ENCODE measurements at places on chromosomes 11 and 22.
A peak's percentile ranks its signal among the peaks of the same experiment; 100 is the strongest.

GRCh38 chr11:126888115-126888712 is 112.4 kb downstream of the KIRREL3 start:
- DNase-seq = no peak

DNA sequence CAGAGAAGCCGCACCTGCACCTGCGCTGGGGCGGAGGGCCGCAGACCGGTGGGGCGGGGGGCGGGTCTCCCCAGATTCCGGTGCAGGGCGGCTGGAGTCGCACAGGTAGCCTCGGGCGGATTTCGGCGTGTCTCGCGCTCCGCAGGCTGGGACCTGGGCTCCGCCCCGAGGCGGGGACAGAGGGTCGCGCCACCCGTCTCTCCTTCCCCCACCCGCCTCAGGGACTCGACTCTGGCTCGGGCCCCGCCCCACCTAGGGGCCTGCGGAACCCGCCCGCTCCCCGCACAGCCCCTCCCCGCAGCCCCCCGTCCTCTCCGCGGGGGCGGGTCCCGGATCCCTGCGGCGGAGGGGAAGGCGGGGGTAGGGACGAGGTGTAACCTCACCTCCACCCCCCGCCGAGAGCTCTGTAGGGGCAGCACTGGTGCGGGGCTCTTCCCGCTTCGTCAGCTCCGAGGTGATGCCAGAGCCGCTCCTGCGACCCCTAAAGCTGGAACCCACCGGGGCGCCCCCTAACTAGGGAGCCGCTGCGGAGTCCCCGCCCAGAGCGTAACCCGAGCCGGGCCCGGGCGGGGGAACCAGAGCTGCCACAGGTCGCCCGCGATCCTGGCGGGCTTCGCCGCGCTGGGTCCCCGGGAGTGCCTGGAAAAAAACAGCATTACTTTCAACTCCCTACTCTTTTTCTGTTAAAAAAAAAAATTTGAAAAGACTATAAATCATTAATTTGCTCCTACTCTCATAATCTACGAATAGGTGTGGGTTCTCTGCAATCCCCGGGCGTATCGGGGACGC is at the start of gene SLC29A2:
TSS of gene SLC29A2 (minus strand) at position 134 of the 789 bp plus-strand sequence. CDS start 169 bp downstream, outside the sequence.
- DNase-seq = peak; percentile 80

DNA sequence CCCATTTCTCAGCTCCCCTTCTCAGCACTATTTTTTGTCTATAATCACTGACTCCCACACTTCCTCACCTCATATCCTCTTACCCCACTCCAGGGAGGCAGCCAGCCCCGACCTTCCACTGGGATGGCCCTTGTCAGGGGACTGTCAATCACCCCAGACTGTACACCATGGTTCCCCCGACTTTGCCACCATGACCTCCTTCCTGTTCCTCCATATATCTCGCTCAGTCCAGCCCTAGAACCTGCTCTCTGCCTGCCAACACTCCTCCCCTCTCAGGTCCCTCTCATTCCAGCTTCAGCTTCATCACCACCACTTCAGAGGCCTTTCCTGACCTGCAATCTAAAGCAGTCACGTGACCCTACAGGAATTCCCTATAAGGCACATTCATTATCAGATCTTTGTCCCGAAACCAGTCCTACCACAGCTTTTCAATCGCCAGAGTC is 16.5 kb downstream of the PRPF19 start:
- DNase-seq = no peak

DNA sequence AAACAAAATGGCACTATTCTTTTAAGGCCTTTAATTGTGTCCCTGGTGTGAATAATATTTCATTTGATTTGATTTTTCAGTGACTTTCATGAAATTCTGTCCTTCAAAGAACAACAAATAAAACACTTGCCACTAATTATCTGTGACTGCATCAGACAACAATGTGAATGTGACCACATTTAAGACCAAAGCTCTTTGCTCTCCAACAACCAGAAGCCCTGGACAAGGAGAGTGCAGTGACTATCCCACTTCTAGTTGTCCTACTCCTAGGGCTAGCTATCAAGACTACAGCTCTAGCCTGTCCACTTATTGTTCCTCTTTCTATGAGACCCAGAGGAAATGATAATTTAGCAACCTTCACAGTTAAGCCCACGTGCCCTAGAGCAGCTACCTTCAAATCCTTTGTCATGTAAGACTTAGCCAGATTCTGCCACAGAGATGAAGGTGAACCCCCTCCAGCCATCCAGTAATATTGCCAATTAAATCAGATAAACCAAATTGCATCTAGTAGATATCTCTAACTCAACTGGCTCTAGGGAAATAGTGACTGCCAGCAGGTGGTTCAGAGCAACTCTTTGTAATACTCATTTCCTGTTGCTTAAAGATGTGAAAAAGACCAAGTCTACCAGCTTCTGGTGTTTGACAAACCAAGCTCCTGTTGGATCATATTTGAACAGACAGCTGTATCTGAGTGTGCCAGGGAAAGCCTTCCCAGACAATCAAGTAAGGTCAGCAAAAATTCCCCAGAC is 142.6 kb upstream of the BLID start:
- no peak for DNase-seq

DNA sequence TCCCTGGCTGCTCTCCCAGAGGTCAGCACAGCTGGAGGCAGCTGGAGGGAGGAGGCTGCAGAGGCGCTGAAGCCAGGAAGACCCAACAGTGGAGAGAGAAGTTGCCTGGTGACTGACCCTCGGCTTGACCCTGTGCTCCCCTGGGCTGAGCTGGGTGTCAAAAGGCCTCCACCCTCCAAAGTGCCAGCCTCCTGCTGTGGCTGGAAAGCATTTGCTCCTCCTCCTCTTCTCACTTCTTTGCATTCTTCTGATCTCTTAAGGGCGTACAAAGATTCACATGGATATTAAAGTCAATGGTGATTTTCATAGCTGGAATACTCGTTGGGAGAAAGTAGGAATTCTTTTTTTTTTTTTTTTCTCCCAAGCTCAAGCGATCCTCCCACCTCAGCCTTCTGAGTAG is 91.7 kb downstream of the MED15 start:
- DNase-seq = no peak

GRCh38 chr22:38844315-38845003 is 631 bp upstream of the NPTXR start:
- no peak for DNase-seq

- no peak for DNase-seq
These were observed 2.0 kb downstream of the HBG1 start for GRCh38 chr11:5247472-5248192.

GRCh38 chr11:35057926-35058668 is 80.9 kb upstream of the CD44 start:
- DNase-seq = no peak

DNA sequence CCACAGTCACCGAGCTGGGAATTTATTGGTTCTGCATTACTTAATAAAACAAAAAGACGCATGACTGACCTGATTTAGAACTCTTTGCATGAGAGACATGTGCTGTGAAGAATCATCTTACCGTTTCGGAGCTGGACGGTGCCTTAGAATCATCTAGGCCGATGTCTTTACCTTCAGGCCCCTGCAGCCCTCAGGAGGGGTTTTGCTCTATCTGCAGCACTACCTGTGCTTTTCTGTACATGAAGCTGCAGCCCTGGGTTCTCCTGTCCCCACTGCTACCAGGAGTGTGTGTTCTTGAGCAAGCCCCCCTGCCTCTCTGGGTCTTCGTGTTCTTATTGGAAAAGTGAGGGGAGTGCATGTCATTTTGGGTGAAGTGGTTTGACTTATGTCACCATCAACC is 94.0 kb upstream of the OR4B1 start:
- DNase-seq = no peak

- DNase-seq = no peak
These were observed 22.7 kb upstream of the TMPRSS5 start for GRCh38 chr11:113728814-113729213.

- no peak for DNase-seq
These were observed 69.2 kb upstream of the OR9G4 start for GRCh38 chr11:56817661-56818060.

- DNase-seq = no peak
These were observed 569.9 kb upstream of the ANO5 start for GRCh38 chr11:21622995-21623394.

DNA sequence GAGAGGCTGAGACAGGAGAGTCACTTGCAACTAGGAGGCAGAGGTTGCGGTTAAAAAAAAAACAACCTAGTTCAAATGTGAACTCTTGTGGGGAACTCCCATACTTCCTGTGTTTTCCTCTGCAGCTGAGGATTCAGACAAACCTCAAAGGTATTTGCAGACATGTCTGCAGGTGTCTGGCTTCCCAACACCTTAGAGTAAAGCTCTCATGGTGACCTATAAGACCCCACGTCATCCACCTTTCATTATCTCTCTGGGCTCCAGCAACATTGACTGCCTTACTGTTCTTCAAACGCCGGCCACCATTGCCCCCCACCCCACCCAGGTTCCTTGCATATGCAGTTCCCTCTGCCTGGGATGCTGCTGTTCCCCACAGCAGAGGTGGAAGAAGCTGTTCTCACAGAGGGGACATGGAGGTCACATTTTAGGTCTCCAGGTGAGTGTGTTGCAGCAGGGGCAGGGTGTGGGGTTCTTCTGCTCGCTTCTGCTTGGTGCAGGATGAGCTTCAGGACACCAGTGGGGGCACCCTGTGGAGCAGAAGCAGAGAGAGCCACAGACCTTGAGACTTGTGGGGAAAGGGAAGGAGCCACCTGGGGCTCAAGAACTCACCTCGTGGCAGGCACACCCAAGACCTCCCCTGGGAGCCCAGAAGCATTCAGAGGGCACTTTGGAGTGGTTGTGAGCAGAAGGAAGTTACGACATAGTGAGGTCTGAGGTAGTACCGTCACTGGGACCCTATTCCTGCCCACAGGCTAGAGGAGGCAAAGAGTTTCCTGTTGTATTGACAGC is 203.2 kb downstream of the CSNK2A3 start:
- DNase-seq = no peak

- DNase-seq = no peak
These were observed 483.3 kb downstream of the TBC1D22A start for GRCh38 chr22:47245786-47246185.

- no peak for DNase-seq
These were observed 53.1 kb downstream of the SWAP70 start for GRCh38 chr11:9717040-9717357.

DNA sequence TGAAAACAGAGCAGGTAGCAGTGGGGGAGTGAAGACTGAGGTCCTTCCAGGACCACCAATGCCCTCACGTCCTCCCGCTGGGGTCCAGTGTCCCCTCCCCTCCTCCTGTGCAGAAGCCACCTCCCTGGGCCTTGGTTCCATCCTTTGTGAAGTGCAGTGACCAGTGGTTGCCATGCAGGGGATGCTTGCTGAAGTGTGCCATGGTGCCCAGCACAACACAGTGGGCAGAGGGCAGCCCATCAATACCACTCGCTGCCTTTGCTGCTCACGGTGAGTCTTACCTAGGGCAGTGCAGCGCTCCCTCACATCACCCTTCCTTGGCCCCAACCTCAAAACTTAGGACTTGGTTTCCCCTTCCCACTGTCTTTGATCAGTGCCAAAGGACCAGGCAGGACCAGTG is 12.9 kb downstream of the MYEOV start:
- DNase-seq = no peak

DNA sequence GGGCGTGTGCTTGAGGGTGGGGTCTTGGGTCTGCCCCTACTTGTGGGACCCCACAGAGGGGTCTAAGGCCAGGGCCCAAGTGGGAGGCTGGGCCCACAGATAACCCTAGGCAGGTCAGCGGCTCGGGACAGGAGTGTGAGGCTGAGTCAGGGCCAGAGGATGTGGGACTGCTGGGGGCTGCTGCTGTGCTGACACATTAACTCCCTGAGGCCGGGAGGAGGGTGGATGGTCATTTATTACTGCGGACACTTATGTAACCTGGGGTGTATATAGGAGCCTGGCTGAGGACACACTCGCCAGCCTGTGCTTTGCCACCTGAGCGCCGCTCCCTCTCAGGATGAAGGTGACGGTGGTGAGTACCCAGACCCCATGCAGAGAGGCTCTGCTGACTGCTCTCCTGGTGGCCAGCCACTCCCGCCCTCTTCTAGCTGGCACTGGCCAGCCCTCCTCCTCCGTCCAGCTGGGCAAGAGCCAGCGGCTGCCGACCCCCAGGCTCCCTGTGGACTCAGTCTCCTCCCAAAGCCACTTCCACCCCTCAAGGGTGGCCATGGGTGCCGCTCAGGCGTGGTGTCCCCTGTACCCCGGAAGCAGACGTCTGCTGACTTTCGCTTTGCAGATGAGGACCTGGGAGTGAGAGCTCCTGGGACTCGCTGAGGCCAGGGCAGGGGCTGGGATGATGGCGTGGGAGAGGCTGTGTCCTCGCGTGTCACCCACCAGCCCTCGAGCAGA is at the start of gene MIOX:
TSS of gene MIOX (plus strand) at position 299 of the 729 bp plus-strand sequence. CDS start at position 338, 39 bp downstream.
- DNase-seq = no peak

- DNase-seq = no peak
These were observed 54.2 kb downstream of the FEZ1 start for GRCh38 chr11:125441648-125442410.

DNA sequence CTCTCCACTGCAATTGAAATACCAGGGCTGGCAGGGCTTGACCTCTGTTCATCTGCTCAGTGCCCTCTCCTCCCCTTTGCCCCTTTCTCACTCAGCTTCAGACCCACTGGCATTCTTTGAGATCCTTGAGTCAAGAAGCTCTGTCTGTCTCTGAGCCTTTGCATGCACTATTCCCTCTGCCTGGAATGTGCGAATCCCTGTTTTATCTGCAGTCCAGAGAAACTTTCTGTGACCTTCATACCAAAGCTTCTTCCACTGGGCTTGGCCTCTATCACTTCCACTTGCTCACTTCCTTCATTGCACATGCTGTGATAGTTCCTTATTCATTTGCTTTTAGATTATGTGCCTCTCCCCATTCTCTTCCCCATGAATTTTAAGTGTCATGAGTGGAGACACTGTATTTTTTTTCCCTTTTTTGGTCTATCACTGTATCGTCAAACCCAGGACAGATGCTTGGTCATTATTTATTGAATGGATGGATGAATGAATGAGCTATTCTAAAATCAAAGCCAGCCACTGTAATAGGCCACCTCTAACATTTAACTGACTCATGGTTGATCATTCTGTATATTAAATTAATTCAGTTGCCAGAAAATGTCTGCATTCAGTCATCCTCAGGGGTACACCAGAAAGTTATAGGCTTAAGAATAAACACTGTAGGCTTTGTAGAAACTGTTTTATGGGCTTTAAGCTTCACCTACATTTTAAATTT is 88.7 kb upstream of the TIMP3 start:
- DNase-seq = no peak

DNA sequence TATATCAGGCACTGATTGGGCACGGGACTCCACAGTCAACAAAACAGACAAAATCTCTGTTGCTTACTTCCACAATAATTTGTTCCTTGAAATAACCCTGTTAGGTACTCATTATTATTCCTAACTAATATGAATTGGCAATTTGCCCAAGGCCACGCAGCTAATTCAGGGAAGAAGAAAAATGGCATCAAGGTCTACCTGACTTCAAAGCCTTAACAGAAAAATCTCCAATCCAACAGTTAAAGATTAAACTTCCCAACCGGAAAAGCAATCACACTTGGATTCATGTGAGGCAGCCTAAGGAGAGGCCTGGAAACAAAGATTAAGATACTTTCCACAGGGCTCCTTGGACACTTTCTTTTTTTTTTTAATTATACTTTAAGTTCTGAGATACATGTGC is 68.9 kb downstream of the PRCP start:
- DNase-seq = no peak

- no peak for DNase-seq
These were observed 98.3 kb downstream of the PAX6 start for GRCh38 chr11:31712851-31713250.

All from NCI-H1092 treated with DMSO at 0.1 percent for 48 hours (cell line).